ENCODE measurements at places on chromosomes 7 and 10. TPM values are rescaled to one million over a fixed set of nuclear protein-coding genes. Genes with fewer than 3 reads are reported as not detected.

DNA sequence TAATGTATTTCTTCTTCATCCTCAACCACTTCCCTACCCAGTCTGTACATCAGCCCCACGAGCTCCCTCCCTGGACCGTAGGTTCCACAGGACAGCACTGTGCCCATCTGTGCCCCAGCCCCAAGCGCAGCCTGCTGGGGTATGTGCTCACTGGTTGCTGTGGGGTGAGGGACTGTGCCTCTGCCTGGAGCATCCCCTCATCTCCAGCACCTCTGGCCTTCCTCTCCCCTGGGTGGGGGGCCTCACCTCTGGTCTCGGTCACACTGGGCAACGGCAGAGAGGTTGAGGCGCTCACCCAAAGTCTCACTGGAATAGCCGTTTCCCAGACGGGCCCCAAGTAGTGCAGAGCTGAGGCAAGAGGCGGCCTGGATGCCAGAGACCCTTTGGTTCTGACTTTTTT, 1.5 kb upstream of the PRKAR1B start:
- DNase-seq: no peak

- no peak for DNase-seq
These were observed 609 bp downstream of the MAT1A start for GRCh38 chr10:80288849-80289248.

RBP3 gene
- 0.12 TPM for polyA plus RNA-seq

DNA sequence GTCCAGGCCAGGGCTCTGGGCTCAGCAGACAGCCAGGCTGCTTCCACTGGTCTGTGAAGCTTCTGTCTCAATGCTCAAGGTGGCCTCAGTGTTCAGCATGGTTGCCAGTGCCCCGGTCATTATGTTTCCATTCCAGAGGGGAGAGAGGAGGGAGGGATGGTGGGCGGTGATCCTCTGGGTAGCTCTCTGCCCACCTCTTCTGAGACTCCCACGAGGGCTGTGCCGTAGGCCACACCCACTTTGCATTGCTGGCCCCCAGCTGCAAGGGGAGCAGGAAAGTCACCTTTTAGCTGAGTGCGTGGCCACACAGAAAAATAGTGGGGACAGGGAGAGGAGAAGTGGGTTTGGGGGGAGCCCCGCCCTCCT, 42.5 kb downstream of the FOXK1 start:
- no peak for DNase-seq

All from hindlimb muscle (tissue), 1 donor.